ENCODE measurements at places on chromosomes 7 and 10.

GRCh38 chr10:58976254-58976653 is 200.2 kb upstream of the PHYHIPL start:
- no peak for DNase-seq

- DNase-seq, result no peak
These were observed 343.6 kb upstream of the AUTS2 start for GRCh38 chr7:69254643-69255042.

- DNase-seq, result no peak
These were observed 51.4 kb upstream of the GRB10 start for GRCh38 chr7:50834031-50834535.

GRCh38 chr7:112537822-112538387 is 57.1 kb downstream of the LSMEM1 start:
- DNase-seq, result no peak

GRCh38 chr10:99579971-99580370 is 40.3 kb downstream of the SLC25A28 start:
- no peak for DNase-seq

GRCh38 chr7:143250822-143251221 is 12.4 kb upstream of the GSTK1 start:
- no peak for DNase-seq

- no peak for DNase-seq
These were observed 64.9 kb upstream of the PITRM1 start for GRCh38 chr10:3237530-3237929.

- DNase-seq, result no peak
These were observed 49.9 kb downstream of the CPVL start for GRCh38 chr7:29096446-29096730.

- no peak for DNase-seq
These were observed 554.2 kb downstream of the DNAJB6 start for GRCh38 chr7:157890921-157891401.

- no peak for DNase-seq
These were observed 40.4 kb downstream of the PDIA4 start for GRCh38 chr7:148987751-148988512.

GRCh38 chr7:92336662-92337340 is 91.0 kb downstream of the ANKIB1 start:
- DNase-seq, result no peak

GRCh38 chr10:33155720-33156638 is 178.5 kb downstream of the NRP1 start:
- no peak for DNase-seq

- DNase-seq, result no peak
These were observed 6.6 kb downstream of the TFPI2 start for GRCh38 chr7:93883917-93884345.

- no peak for DNase-seq
These were observed 36.8 kb downstream of the SLC29A3 start for GRCh38 chr10:71355886-71356285.

DNA sequence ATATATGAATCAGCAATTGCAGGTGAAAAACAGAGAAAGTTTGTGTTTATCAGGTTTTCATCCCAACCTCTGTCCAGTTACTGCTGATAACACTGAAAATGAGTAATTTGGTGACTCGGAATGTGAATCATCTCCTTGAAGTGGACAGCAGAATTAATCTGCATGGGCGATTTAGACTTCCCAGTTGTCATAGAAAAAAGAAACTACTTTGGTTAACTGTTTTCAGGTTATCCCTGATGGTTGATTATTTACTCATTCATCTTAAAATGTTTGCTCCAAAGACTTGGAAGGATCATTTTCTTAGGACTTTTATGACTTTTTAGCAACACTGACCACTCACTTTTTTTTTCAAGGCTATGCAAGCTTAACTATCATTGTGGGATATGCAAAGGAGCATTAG is 504.1 kb upstream of the ANKRD30A start:
- DNase-seq, result no peak

GRCh38 chr10:123848564-123849457 is 42.8 kb downstream of the CPXM2 start:
- DNase-seq, result no peak

GRCh38 chr7:88842201-88842600 is 46.7 kb upstream of the TEX47 start:
- DNase-seq, result no peak

- no peak for DNase-seq
These were observed 26.5 kb downstream of the DNAJB12 start for GRCh38 chr10:72328045-72328828.

DNA sequence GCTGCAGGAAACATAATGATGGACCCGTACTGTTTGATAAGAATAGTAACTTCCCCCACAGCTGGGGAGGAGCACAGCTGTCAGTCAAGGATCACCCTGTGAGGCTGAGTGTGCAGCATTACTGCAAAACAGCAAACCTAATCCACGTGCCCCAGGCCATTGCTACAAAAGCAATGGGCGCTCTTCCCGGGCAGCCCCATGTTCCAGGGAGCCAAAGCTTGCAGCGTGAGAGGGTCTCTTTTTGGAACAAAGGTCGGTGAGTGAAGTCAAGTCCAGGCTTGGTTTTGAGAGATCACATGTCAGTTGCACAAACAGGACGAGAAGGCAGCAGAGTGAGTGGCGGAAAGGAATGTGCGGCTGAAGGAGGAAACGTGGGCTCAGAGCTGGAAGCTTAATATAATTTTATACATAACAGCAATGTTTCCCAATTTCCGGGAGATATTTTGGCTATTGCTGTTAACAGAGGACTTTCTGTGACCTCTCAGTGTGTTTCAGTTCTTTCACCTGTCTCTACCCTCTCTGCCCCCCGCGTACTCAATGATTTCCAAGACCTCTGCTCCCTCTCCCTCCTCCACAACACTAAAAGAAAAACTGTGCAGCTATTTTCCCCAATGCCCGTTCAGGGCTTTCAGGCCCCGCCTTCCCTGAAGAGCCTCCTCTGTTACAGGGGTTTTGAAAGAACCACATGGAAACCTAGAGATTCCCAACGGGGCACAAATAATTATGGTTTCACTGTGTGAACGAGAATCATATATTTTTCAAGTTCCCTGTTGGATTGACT is 128.9 kb downstream of the MTPAP start:
- DNase-seq, result no peak
